ENCODE measurements at places on chromosomes 5 and 9. TPM values are rescaled to one million over a fixed set of nuclear protein-coding genes. Genes with fewer than 3 reads are reported as not detected.

GRCh38 chr5:150789450-150789849, 10.9 kb downstream of the SMIM3 start:
- no peak for DNase-seq

Gene BRINP1
- total RNA-seq: not detected

Gene TMEM215
- not detected for total RNA-seq

GRCh38 chr5:54794135-54794975, 191.0 kb downstream of the ESM1 start:
- no peak for DNase-seq

GRCh38 chr9:108637340-108637739, 218.4 kb downstream of the ACTL7B start:
- DNase-seq: no peak

Gene SH3RF2
- total RNA-seq: 0.50 TPM

- DNase-seq: no peak
These were observed 438.1 kb downstream of the MAT2B start for GRCh38 chr5:163943546-163943945.

Measured in natural killer cell treated with Interleukin-12 subunit alpha and Interleukin-12 subunit beta and Interleukin-15 and Interleukin-18, amount 100 ng/mL, for 72 hours (primary cell).